Breast epithelium (tissue), 4 donors: ENCODE measurements at places on chromosomes 5 and 9. TPM values are rescaled to one million over a fixed set of nuclear protein-coding genes. Genes with fewer than 3 reads are reported as not detected.

PITX1 gene
- 0.15 TPM for total RNA-seq

THBS4 gene
- 2.0 TPM for total RNA-seq

TRAF2 gene
- 8.9 TPM for total RNA-seq

BAAT gene
- 0.16 TPM for total RNA-seq

CACNA1B gene
- not detected for total RNA-seq

IFNA21 gene
- not detected for total RNA-seq

LURAP1L gene
- 12.3 TPM for total RNA-seq

HTR4 gene
- total RNA-seq: 0.15 TPM

FNIP1 gene
- total RNA-seq: 96.3 TPM
